ENCODE measurements at places on chromosomes 5 and 9.
A peak's percentile ranks its signal among the peaks of the same experiment; 100 is the strongest.

DNA sequence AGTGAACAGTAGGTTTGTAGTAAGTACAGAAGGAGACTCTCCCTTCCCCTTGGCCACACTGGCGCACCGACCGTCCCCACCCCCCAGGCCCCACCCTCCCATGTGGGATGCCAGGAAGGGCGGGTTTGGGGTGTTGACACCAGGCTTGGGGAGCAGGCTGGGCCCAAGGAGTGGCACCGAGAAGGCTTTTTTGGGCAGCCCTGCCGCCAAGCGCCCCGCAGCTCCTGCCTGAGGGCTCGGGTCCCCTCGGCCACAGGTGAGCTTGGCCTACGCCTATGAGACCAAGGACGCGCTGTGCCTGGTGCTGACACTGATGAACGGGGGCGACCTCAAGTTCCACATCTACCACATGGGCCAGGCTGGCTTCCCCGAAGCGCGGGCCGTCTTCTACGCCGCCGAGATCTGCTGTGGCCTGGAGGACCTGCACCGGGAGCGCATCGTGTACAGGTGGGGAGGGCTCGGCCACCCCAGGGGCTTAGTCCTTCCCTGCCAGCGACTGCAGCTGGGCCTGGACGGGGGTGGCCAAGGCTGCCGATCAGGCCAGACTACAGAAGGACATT, 7.3 kb downstream of the GRK6 start:
- no peak for DNase-seq

DNA sequence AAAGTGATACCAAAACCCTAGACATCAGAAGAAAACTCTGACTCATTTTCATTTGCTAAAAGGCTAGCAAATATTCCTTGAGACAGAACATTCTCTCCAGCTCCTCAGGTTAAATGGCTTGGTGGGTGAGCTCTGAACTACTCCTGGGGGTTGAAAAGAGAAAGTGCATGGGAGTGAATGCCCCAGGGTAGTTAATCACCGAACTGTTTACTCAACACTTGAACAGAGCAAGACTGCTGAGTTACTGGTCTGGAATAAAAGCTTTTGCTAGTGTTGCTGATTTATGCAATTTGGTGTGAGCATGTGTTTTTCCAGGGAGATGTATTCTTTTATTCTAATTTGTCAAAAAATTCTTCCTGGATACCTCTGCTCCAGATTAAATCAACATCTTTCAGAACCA, 88.3 kb upstream of the PRDM9 start:
- no peak for DNase-seq

- no peak for DNase-seq
These were observed 118.6 kb upstream of the DAB2 start for GRCh38 chr5:39543335-39543734.

- DNase-seq: no peak
These were observed 339.5 kb upstream of the RFX3 start for GRCh38 chr9:3865141-3865772.

DNA sequence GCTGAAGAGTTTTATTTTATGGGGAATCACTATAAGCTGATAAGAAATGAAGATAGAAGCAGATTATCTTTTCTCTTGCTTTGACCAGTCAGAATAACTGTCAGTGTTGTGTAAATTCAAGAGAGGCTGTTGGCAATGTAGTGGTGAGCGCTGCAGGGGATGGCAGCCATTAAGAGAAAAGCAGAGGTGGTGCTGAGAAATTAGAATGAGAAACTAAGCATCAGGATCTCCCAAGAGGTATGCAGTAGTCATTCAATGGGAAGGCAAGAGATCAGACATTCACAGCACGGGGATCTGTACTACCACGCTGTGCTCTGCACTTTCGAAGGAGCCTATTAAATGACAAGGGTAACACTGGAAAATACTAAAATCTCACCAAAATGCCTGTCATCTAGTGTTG, 768.5 kb upstream of the ACO1 start:
- DNase-seq: no peak

- no peak for DNase-seq
These were observed 151.4 kb downstream of the HSD17B3 start for GRCh38 chr9:96150324-96151227.

GRCh38 chr5:179798771-179799643, 5.2 kb downstream of the LTC4S start:
- no peak for DNase-seq

DNA sequence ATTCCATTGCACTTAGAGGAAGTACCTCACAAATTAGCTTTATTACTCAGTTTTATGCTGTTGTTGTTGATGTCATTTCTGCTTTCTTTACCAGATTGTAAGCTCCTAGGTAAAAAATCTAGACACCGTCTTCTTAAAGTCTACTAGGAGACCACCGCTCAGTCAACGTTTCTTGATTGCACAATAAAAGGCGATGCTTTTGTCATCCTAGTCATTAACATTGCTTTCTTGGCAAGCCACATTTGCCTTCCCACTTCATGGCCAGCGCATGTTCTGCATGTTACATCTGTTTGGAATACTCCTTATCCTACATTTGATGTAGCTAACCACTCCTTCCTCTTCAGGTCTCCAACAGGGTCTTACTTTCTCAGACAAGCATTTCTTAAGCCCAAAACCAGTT, 464.0 kb upstream of the TUSC1 start:
- no peak for DNase-seq

DNA sequence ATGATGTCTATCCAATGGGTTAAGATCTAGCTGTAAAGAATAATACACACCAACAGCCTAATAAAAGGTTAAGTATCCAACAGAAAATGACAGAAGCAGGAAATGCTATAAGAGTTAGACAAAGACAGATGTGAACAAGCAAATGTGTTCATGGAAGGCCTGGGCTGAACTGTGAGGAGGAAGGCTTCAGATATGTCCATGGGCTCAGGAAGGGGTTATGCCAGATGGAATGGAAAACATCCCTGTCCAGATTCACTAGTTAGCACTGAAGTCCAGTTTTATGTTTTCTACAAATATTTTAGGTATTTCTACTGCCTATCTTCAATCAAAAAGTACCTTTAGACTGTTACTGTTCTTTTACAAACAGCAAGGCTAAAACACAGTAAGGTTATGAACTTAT, 27.1 kb downstream of the ERAP1 start:
- DNase-seq: no peak

- DNase-seq: no peak
These were observed 160.1 kb upstream of the SPRY4 start for GRCh38 chr5:142484821-142485387.

GRCh38 chr5:98772415-98773213, 849 bp upstream of the RGMB start:
- DNase-seq: peak; percentile 81

DNA sequence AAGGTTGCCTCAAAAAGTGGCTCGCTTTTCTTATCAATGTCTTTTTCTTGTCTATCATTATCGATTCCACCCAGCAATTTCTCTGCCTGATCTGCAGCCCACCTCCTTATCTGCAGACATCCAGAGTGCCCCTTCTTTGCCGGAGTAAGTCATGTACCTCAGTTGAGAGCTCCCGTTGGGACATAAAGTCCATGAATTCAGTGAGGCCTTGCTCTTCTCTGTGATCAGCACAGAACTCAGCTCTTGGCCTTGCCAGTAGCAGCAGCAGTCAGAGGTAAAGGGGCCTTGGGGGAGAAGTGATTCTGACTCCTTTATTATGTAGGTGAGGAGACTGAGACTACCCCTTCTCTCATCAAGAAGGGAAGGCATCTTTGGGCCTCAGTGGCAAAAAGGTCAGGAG, 24.9 kb upstream of the DCAF12 start:
- DNase-seq: no peak

DNA sequence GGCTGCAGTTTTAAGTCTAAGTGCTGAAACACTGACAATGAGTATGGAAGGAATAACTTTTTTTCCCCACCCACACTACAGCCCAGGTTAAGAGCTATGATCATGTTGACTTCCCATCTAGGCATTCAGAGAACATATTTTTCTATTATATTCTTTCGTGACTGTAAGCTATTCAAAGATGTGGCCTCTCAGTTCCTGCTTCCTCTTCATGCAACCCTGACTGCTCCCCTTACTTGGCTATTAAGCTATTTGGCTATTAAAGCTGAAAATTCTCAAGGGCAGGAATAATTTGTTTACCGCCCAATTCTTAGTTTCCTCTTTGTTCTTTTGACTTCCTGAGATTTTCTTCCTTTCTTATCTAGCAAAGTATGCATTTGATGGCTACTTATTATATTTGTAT, 18.6 kb upstream of the ALDH1A1 start:
- no peak for DNase-seq

- no peak for DNase-seq
These were observed 84.4 kb upstream of the NUDT12 start for GRCh38 chr5:103646698-103647614.

- no peak for DNase-seq
These were observed 162.2 kb upstream of the STK32A start for GRCh38 chr5:147072622-147073021.

- DNase-seq: no peak
These were observed 13.7 kb downstream of the DIPK1B start for GRCh38 chr9:136726118-136726517.

DNA sequence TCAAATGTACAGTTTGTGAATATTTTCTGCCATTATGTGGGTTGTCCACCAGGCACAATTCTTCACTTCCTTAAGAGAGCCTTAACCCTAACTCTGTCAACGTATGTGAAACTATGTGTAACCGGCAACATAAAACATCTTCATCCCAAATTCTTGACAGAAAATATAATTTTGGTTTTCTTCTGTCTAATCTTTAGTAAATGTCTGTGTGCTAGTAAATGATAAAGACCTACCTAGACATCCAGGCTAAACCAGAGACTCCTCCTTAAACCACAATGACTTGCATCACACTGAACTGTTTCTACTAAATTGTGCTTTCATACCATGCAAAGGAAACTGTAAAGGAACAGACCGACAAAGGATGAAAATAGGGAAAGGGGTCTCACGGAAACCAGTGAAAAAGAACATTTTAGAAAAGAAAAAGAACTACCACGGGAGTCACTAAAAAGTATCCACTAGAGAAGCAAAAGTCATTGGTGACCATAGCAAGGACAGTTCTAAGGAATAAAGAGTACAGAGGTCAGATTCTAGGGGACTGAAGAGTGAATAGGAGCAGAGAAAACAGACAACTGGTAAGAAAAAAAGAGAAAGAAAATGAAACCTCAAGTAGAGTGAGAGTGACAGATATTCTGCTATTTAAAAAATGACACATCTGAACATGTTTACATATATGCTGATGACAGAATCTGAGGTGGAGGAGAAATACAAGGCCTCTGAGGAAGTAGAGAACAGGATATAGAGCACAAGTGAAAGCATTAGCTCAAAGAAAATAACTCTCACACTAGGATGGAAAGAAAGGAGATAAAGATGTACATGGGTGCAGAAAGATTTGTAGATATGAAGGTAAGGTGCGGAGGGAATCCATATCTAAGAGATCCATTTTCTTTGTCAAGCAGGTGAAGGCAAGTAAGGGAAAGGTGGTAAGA, 49.4 kb downstream of the FNIP1 start:
- DNase-seq: no peak

DNA sequence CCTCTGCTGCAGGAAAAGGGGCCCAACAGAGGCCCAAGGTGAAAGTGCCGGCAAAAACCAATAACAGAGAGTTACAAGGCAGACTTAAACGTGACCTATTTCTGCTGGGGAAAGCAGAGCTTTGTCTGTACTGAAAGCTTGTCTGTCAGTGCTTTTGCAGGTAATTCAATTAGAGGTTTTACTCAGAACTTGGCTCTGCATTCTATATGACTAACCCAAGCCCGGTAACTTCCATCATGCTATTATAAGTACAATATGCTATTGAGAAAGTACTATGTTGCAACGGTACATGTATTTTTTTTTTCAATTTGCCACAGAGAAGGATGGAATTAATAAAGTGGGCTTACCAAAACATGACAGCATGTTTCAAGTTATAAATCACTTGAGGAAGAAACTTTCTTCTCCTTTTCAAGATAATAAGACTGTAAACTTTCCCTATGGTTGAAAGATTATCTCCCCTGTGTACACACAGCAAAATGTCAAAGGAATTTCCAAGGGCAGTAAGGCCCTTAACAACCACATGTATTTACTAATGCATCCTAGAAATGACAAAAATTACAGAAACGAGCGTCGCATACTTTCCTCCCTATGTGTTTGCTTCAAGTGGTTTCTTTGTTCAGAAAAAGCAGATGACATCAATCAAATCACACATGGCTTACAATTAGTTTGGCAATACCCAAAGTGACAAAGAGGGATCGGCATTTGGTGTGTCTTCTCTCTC, 282.4 kb downstream of the EFNA5 start:
- DNase-seq: no peak

DNA sequence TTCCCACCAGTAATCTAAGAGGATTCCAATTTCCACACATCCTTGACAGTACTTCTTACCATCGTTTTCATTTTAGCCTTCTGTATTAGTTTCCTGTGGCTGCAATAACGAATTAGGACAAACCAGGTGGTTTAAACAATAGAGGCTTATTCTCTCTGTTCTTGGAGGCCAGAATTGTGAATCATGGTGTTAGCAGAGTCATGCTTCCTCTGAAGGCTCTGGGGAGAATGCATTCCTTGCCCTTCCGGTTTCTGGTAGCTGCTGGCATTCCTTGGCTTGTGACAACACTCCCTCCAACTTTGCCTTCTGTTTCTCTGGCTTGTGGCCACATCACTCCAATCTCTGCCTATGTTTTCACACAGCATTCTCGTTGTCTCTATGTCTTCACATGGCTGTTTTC, 23.5 kb downstream of the RIGI start:
- DNase-seq: no peak

DNA sequence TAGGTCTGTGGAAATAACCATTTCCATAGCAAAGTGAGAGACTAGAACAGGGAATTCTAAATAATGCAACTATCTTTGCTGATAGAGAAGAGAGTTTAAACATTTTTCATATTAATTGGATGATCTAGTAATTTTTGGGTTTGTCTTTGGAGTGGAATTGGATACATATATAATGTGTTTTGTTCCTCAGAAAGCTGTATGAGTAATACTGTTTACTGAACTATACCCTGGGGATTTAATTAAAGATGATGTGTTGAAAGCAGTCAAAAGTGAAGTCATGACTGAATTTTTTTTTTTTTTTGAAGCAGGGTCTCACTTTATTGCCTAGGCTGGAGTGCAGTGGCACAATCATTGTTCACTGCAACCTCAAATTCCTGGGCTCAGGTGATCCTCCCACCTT, 17.9 kb downstream of the FER start:
- no peak for DNase-seq

Data from hepatic stellate cell (primary cell).